ENCODE measurements at places on chromosomes 16 and 17.

GRCh38 chr17:34236281-34236892 lies 18.7 kb upstream of the CCL2 start:
- DNase-seq: no peak

GRCh38 chr16:82045465-82045864 lies 10.4 kb downstream of the HSD17B2 start:
- DNase-seq: no peak

- DNase-seq: peak; percentile 93
Observed at GRCh38 chr16:69481901-69482341, 57.5 kb downstream of the CYB5B start.

DNA sequence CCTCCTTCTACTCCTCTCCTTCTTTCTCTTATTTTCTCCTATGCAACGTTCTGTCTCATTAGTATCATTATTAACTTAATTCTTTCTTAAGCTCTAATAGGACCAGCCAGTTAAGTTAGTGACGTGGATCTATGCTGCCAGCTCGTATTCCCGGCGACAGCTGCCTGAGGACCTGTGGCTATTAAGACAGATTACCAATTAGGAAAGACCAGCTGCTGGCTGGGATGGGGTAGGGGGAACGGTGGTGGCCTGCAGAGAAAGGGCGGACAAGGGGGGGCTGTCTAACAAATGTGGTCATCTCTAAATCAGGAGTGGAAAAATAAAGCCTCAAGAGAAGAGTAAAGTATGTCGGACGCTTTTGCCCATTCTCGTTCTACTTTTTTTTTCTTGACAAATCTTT lies 770 bp upstream of the MYH3 start:
- no peak for DNase-seq

GRCh38 chr16:53775106-53775820 lies 71.3 kb downstream of the FTO start:
- no peak for DNase-seq

DNA sequence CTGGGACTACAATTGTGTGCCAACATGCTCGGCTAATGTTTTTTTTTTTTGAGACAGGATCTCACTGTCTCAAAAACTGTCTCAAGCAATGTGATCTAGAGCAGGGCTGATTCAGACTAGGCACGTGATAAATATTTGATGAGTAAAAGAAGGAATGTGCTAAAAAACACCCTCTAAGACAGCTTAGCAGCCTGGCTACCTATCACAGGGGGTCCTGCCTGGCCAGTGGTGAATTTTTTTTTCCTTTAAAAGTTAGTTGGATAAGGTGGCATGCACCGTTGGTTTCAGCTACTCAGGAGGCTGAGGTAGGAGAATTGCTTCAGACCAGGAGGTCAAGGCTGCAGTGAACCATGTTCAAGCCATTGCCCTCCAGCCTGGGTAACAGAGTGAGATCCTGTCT lies 14.8 kb upstream of the GPATCH8 start:
- no peak for DNase-seq

DNA sequence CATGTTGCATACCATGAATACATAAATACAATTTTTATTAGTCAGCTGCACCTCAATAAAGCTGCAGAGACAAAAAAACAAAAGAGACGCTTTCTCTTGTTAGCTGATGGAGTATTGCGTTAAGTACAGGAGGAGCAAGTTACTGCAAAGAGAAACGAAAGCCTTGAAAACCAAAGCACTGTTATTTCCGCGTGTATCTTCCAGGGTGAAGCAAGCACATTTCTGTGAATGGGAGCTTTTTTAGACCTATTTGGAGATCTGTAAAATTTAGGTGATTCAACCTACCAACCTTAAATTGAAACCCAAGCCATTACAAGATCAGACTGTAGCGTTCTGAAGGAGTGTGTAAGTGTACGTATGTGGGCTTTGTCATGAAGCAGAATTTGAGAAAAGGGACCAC lies 390.4 kb downstream of the SOX9 start:
- no peak for DNase-seq

GRCh38 chr16:11379420-11379819 lies 34.2 kb downstream of the RMI2 start:
- DNase-seq: no peak

- DNase-seq: no peak
Observed at GRCh38 chr16:78503602-78504001, 404.1 kb downstream of the WWOX start.

DNA sequence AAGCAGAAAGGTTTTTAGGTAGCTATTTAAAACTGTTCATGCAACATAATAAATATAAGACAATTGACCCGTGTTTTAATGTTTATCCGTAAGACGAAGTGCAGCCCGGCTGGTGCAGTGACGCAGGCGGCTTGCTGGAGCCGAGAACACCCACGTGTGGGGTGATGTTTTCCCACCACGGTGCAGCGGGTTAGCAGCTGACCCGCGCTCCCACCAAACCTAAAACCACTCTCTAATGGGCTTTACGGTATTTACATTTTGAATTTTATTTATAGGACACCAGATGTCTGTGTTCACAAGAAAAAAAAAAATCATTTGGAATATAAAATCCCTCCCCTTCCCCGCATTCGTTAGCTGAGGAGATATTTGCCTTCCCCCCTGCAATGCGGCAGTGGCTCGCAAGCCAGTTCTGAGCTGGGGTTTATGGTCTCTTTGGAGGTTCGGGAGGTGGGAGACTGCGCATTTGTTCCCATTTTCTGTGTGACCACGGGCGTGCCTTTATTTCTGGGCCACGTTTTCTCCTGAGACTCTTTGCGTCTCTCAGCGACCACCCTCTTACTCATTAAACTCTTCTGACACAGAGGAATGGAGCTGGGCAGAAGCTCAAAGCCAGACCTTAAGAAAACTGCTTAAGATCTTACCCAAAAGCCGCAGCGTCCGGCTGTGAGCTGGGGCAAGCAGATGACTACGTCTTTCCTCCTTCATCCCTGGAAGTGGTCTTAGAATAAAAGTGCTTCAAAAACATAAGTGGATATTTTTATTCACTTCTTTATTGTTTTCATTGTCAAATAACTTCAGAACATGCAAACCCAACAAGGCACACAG lies 301.1 kb downstream of the IRF8 start:
- DNase-seq: no peak

DNA sequence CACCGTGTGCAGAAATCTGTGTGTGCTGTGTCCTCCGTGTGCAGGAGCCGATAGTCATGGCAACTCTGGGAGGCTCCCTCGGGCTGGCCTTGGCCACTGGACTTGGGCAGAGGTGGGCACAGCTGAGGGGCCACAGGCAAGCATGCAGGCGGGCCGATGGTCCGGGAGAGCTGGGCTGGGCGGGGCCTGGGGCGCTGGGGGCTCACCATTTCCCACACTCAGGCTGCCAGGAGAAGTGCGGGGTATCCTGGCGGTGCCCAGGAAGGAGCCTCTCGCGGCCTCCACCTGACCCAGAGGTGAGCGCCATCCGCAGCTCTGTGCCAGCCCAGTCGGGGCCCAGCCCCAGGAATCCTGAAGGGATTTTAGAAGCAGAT lies 28.4 kb downstream of the BAHCC1 start:
- DNase-seq: no peak

GRCh38 chr17:6018788-6019187 lies 51.4 kb upstream of the WSCD1 start:
- no peak for DNase-seq

DNA sequence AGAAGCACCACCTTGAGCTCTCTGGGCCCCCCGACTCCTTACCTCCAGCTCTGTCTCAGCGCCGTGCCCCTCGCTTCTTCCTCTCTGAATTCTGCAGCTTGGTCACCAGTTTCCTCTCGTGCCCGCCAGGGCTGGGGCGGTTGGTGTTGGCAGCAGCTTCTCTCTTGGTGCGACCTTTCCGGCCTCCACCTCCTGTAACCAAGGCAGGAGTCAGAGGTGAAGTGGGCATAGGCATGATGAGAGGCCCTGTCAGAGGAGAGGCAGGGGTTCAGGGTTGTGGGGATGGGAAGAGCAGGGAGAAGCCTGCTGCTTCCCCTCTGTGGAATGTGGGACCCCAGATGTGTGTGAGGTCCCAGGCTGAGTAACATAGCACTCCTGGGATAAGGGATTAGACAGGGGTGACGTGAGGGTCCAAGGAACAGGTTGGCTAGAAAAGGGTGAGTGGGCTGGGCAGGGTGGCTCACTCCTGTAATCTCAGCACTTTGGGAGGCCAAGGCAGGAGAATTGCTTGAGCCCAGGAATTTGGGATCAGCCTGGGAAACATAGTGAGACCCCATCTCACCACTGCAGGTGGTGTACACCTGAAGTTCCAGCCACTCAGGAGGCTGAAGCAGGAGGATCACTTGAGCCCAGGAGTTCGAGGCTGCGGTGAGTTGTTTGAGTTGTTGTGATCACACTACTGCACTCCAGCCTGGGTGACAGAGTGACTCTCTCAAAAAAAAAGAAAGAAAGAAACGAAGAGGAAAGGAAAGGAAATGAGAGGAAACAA lies 626 bp downstream of the NUPR1 start:
- DNase-seq: no peak

DNA sequence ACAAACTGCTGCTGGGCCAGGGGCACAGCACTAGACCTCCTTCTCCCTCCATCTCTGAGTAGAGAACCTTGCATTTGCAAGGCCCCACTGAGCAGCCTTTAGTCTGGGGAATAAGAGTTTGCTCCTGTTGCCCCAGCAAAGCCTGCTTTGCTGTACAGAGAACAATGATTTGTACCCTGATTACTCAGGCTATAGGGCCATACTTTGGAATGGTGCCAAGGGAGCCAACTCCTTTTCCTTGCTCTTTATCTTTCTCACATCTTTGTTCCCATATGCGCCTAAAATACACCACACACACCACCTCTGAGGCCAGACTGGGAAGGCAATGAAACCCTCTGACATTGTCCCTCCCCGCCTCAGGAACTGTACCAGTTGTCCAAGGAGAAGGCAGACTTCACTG lies 21.2 kb downstream of the LIG3 start:
- no peak for DNase-seq

DNA sequence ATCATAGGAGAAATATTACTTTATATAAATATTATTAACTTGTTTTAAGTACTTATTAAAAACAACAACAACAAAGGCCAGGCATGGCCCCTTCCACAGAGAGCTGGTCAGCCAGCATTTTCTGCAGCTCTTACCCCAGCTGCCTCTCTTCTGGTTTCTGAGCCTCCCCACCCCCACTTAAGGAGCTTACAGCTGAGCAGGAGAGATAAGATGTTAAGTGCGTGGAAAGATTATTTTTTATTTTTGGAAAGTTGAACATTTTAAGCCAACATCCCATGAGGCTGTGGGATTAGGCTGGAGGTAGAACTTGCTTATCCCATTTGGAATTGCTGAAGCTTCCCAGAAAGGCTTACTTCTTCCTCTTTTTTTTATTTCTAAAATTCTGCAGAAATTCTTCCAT lies 401.2 kb downstream of the SEC14L1 start:
- no peak for DNase-seq

GRCh38 chr17:28973425-28973824 lies 22.1 kb upstream of the PHF12 start:
- DNase-seq: no peak

GRCh38 chr16:84277244-84277823 lies 17.3 kb upstream of the WFDC1 start:
- DNase-seq: peak; percentile 68

- peak; percentile 85 for DNase-seq
Observed at GRCh38 chr17:39002991-39003715, 36.0 kb upstream of the FBXO47 start.

DNA sequence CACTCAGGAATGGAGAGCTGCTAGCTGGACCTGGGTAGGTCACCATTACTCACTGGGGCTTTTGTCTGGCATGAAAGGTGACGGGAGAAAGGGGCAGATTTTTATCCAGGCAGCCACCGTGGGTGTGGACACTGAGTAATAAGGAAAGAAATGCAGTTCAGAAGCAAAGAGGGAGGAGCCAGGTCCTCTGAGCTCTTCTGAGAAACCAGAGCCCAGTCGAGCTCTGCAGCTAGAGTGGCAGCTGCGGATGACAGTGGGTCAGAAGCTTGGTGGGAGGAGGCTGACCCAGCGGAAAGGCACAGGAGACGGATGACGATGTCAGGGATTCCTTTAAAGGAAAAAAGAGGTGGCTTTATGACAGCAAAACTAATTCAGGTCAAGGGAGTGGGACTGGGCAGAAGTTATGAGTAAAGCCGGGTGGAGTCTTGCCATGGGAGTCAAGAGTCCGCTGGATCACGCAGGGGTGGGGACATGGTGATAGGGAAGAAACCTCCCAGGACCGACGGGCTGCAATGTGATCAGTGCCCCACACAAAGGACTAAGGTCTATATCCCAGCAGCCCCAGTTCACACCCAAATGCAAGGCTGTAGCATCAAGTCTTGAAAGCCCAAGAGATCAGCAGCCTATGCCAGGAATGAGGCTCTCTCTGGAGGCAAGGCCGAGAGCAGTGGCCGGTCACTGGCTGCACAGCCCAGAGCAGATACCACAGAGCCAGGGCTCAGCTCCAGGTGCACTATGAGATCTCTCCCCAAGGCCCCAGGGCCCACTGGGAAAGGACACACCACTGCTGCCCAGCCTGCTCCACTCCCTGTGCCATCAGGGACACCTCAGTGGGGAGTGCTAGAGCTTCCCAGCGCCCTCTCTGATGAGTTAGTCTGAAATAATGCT lies 6.3 kb upstream of the MNT start:
- peak; percentile 86 for DNase-seq

GRCh38 chr16:345772-346171 lies 6.8 kb downstream of the AXIN1 start:
- no peak for DNase-seq

DNA sequence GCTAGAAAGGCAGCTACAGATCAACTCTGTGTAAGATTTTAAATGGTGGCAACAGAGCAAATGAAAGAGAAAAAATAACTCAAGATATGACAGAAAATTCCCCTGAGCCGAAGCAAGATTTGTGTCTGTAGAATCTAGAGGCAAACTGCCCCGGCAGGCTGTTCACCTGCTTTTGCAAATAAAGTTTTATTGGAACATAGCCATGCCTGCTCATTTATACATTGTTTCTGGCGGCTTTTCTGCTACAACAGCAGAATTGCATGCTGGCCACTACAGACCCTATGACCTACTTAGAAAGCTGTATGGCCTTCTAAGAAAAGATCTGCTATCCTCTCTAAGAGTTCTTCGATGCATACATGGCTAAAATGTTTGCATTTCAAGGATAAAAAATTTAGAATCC lies 119.5 kb downstream of the SALL1 start:
- DNase-seq: no peak

DNA sequence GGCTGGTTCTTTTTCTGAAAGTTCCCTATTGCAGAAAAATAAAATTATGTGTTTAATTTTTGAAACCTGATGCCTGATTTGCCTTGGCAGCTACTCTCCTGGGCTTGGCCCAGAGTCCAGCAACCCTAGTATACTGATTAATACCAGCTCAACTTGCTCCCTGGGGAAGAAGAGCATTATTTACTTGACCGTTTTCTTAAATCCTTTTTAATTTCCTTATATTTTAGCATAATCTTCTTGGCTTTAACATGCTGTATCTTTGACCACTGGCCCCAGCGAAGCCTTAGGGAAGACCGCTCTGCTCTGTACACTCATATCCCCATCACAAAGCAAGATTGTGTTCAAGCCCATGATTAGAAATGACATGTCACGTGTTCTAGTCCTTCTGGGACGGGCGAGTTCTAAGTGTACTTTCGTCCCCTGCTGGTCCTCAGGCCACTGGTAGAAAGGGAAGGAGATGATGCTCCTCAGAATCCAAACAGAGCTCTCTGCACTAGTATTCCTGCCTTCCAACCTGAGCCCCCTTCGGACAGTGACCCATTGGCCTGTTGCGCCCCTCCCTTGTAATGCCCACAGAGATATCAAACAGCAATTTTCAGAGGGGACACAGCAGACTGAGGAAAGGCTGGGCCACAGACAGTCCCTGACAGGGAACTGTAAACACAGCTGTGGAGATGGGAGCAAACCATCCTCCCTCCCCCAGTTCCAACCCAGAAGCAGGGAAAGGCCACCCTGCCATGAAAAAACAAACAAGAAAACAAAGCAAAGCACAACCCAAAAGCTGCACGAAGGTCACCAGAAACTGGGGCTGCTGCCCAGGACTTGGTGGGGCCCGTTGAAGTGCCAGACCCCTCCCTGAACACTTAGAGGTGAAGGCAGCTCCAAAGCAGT lies 4.3 kb upstream of the EZH1 start:
- DNase-seq: no peak

Data from aorta (tissue), 5 donors.